ENCODE measurements at places on chromosomes 13 and 19.

- no peak for DNase-seq
Observed at GRCh38 chr13:78758549-78758948, 99.6 kb upstream of the OBI1 start.

DNA sequence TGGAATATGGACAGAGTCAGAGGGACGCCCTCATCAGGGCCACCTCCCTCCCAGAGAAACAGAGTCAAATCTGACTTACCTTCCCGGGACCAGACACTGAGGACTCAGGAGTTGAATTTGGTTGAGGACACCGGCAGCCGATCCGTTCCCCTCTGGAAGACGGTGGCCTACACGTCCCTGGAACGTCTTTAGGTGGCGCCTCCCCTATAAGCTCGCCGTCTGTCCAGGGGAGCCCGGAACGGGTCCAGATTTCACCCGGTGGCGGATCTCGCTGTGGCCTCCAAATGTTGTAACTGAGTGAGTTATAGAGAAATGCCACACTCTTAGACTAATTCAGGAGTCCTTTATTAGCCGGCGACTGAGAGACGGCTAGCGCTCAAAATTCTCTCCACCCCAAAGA, 9.0 kb downstream of the TNFSF14 start:
- no peak for DNase-seq

DNA sequence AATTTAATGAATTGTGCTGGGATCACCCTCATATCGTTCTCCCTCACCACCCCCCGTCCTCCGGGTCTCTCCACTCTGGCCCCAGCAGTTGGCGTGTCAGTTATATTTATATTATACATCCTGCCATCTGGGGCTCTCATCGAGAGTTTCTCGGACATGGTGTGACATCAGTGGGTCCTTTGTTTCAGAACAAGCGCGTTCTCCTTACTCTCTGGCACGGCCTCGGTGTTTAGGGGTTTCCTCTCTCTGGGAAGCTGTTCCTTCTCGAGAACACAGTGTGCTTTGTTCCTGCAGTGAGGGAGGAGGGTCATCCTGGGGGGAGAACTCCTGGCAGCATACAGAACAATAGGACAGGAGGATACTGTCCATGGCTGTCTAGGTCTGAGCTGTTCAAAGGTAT, 9.8 kb upstream of the MCF2L start:
- no peak for DNase-seq

- no peak for DNase-seq
Observed at GRCh38 chr13:110197026-110197425, 109.9 kb downstream of the COL4A1 start.

GRCh38 chr13:112715210-112715609, 25.4 kb downstream of the ATP11A start:
- DNase-seq: no peak

- DNase-seq: no peak
Observed at GRCh38 chr19:45171211-45171623, 6.8 kb downstream of the TRAPPC6A start.

DNA sequence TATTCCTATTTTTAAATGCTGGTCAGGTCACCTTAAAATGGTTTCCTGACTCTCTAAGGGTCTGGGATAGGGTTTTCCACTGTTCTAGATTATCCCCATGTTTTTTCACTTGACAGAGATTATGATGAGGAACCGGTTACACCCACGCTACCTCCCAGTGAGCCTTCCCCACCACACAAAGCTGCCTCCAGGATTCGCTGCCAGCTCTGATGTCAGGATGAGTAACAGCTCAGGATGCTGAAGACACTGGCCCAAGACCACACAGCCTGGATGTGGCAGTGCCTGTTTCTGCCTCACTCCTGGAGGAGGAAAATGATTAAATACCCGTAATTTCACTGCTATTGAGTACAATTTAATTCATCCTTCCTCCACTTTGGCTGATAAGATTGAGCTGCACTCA, 22.9 kb downstream of the ZNF114 start:
- DNase-seq: no peak

DNA sequence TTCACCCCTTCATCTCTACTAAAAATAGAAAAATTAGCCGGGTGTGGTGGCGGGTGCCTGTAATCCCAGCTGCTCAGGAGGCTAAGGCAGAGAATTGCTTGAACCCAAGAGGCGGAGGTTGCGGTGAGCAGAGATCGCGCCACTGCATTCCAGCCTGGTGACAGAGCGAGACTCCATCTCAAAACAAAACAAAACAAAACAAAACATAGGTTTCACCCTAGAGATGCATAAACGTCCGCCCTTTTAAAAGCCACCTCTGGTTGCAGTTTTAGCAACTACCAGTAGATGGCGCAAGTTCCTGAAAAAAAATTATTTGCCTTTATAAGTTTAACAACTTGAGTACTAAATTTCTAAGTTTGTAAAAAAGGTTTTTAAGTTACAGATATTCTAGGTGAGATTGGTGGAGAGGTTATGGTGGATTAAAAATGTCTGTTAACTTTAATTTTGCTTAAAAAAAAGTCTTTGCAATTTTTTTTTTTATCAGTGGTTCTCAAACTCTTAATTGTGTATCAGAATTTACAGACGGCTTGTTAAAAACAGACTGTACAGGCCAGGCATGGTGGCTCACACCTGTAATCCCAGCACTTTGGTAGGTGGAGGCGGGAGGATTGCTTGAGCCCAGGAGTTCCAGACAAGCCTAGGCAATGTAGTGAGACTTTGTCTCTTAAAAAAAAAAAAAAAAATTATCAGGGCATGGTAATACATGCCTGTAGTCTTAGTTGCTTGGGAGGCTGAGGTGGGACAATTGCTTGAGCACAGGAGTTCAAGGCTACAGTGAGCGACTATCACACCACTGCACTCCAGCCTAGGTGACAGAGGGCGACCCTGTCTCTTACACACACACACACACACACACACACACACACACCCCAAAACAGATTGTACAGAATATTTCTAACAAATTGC, 42.1 kb downstream of the NAA16 start:
- no peak for DNase-seq

DNA sequence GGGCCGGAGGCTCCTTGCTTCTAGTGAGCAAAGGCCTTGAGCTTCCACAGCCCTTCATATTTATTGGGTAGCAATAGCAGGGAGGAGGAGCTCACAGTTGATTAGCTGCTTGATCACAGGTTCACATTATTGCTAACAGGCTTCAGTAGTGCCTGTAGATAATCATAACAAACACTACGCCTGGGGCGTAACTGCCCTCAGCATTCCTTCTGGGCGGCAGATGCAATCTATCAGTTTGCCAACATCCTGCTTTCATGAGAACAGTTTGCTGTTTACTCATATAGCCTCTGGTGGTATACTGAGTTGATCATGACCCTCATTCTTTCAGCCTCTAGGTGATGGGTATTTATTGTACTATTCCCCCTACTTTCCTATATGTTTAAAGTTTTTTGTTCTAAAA, 149.4 kb downstream of the B3GLCT start:
- DNase-seq: no peak

- DNase-seq: peak; percentile 28
Observed at GRCh38 chr19:14059093-14059480, 2.8 kb downstream of the PALM3 start.

GRCh38 chr13:43728421-43728820, 58.4 kb downstream of the ENOX1 start:
- DNase-seq: no peak

GRCh38 chr13:39557285-39557955, 45.6 kb downstream of the LHFPL6 start:
- DNase-seq: no peak

- DNase-seq: peak; percentile 28
Observed at GRCh38 chr13:76992548-76993001, 694 bp downstream of the CLN5 start.

- DNase-seq: peak; percentile 43
Observed at GRCh38 chr13:40777166-40777808, 6.3 kb upstream of the MRPS31 start.

GRCh38 chr19:17830567-17831418, 9.5 kb upstream of the INSL3 start:
- peak; percentile 82 for DNase-seq

DNA sequence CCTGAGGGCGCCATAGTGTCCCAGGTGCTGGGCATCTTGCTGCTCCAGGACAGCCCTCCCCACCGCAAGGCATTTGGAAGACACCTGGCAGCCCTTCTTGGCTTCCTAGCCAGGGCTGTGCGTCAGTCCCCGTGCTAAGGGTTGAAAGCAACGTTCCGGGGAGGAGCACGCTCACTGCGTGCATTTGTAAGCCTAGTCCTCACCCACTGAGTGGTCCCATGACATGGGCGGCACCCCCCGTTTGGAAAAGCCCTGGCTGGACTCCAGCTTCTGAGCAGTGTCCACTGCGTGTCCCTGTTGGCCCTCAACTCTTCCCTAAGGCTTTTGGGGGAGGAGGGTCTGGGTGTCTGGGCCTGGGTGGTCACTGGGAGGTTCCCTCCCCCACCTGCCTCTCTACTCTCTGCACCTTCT, 76.3 kb upstream of the GPR183 start:
- no peak for DNase-seq

DNA sequence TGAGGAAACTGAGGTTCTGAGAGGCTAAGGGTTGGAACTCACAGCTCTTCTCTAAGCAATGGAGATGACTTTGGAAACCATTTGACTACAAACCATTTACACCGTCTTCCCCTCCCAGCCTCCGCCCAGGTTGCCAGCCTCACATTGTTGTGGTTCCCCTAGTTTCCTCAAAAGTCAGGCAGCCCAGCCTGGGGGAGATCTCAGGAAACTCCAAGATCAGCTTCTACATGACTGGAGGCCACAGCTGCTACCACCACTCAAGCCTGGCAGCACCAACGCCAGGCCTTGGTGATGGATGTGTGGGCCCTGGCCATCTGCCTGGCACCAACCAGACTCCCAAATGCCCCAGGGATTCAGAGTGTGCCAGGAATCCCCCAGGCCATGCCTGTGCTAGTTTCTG, 207.9 kb downstream of the TSHZ3 start:
- DNase-seq: no peak

DNA sequence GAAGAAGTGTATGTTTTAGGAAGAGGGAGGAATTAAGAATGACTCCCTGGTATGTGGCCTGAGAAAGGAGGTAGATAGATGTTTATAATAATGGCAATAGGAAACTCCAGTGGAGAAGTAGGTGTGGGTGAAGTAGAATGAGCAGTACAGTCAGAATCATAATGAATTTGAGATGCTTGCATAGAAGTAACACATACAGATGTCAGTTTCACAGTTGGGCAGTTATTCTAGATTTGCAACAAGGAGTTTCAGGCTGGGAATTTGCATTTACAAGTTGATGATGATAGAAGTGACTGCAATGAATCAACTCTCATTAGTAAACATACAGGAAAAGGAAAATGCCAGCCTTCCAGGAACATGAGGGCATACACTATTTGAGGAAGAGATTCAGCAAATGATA, 149.0 kb downstream of the SLITRK1 start:
- no peak for DNase-seq

- DNase-seq: peak; percentile 47
Observed at GRCh38 chr13:49954674-49955455, 18.7 kb upstream of the SPRYD7 start.

DNA sequence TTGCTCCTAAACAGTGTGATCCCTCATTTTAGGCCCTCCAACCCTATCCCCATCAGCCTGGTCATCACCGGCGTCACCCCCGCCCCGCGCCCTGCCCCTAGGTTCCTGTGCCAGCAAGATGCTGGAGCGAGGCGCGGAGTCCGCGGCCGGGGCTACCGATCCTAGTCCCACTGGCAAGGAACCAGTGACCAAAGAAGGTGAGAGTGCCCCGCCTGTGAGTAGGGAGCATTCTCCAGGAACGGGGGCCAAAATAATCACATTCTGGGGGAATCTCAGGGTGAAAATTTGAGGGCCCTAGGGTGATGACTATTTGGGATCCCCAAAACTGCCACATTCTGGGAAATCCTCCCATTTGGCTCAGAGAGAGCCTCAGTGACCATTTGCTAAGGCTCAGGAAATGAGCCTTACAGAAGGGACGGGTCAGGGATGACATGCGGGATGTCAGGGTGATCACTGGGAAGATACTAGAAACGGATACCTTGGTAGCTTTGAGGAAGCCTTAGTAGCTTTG, 1.4 kb downstream of the ZNF575 start:
- no peak for DNase-seq

All from transverse colon (tissue), 4 donors.